T-helper 1 cell treated with Interleukin-12 subunit alpha and Interleukin-12 subunit beta and Interleukin-4 antibody, amounts not matched to agents 30 ng/mL and 1 ng/mL, for 36 hours (primary cell): ENCODE measurements at places on chromosomes 13 and 19. TPM values are rescaled to one million over a fixed set of nuclear protein-coding genes. Genes with fewer than 3 reads are reported as not detected.

Gene NCR1
- not detected in 2 replicates for total RNA-seq

Gene PCSK4
- total RNA-seq, result 1.0 and 1.5 TPM in 2 replicates

Gene GSK3A
- total RNA-seq, result 56.9 and 60.7 TPM in 2 replicates

Gene PSG1
- not detected in 2 replicates for total RNA-seq

Gene CALR3
- total RNA-seq, result 0.15 TPM in 1 of 2 replicates, not detected in the other

Gene RASL11A
- 2.6 and 3.0 TPM in 2 replicates for total RNA-seq
